ENCODE measurements at places on chromosomes 1 and 21.
A peak's percentile ranks its signal among the peaks of the same experiment; 100 is the strongest.

- no peaks in the 10 kb centered on the region for H3K36me3 ChIP-seq
- H3K4me1 ChIP-seq, result no peaks in the 10 kb centered on the region
- DNase-seq, result no peak
- no peaks in the 10 kb centered on the region for H3K27me3 ChIP-seq
- no peak overlapping the region for H3K27ac ChIP-seq
Observed at GRCh38 chr1:119266386-119266785, 102.2 kb upstream of the HAO2 start.

- H3K4me1 ChIP-seq, result no peaks in the 10 kb centered on the region
- H3K4me3 ChIP-seq, result no peak overlapping the region
- no peak for DNase-seq
- no peaks in the 10 kb centered on the region for H3K27me3 ChIP-seq
Observed at GRCh38 chr1:184771190-184771691, 16.6 kb upstream of the EDEM3 start.

- no peaks in the 10 kb centered on the region for H3K36me3 ChIP-seq
- no peaks in the 10 kb centered on the region for H3K27me3 ChIP-seq
- no peaks in the 10 kb centered on the region for H3K4me1 ChIP-seq
- no peak overlapping the region for H3K27ac ChIP-seq
Observed at GRCh38 chr1:157466011-157466410, 86.3 kb downstream of the FCRL5 start.

GRCh38 chr21:41879190-41879998 lies at the start of gene PRDM15:
Gene PRDM15, minus strand, starts transcription at chr21:41879344. Its CDS starts 18,981 bp downstream, at chr21:41860363.
- peaks cover 10% of the 10 kb centered on the region for H3K4me1 ChIP-seq
- H3K36me3 ChIP-seq, result no peaks in the 10 kb centered on the region
- no peaks in the 10 kb centered on the region for H3K27me3 ChIP-seq
- H3K27ac ChIP-seq, result peak within 1 kb of the TSS; percentile 82

DNA sequence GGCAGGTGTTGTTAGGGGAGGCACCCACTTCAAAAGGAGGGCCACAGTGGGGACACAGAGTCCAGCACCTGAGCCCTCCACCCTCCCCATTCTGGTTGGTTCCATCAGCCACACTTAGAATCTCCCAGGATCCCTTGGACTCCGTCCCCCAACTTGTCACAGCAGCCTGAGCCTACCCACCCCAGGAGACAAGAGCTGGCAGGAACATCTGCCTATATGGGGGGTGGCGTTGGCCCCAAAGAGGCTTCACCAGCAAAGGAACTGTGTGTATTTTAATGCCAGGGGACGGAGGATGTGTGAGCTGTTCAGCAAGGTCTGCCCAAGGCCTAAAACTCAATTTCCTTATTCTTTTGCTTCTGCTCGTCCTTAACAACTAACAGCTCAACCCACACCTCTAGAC lies 86.4 kb upstream of the TMEM51 start:
- peaks cover 28% of the 10 kb centered on the region for H3K36me3 ChIP-seq
- DNase-seq, result no peak
- peaks cover 21% of the 10 kb centered on the region for H3K4me1 ChIP-seq
- no peak overlapping the region for H3K4me3 ChIP-seq
- H3K27me3 ChIP-seq, result no peaks in the 10 kb centered on the region

GRCh38 chr1:168725831-168726230 lies 3.2 kb downstream of the DPT start:
- no peaks in the 10 kb centered on the region for H3K36me3 ChIP-seq
- H3K4me3 ChIP-seq, result no peak overlapping the region
- no peak for DNase-seq
- H3K4me1 ChIP-seq, result no peaks in the 10 kb centered on the region

- no peaks in the 10 kb centered on the region for H3K27me3 ChIP-seq
- H3K4me3 ChIP-seq, result no peak within 1 kb of the TSS
- H3K4me1 ChIP-seq, result peaks cover 4% of the 10 kb centered on the region
- H3K36me3 ChIP-seq, result no peaks in the 10 kb centered on the region
- DNase-seq, result no peak
Observed at GRCh38 chr21:34363733-34364132, at the start of gene KCNE2. Gene KCNE2, plus strand, starts transcription at chr21:34364006. Its CDS starts 6,473 bp downstream, at chr21:34370479.

DNA sequence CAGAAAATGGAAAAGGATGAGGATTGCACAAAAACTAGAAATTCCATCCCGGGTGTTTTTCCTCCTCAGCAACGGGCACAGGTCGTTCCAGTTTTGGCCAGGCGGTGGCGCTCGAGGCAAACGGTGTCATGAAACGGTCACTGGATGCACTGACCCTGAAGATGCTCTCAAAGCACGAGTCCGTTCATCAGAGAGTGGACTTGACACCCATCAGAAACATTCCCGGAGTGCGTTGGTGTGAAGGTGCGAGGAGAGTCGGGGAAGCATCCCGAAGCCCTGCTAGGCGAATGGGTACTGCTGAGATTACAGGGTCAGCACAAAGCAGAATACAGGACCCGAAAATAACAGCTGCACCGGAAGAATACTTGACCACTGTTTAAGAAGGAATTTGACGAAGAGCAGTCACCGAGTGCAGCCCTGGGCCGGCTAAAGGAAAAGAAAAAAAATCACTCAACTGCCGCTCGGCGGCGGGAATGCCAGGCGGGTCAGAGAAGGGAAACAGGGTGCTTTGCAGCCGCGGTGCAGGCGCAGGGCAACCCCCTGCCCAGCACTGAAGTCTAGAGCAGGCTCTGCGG lies 71.7 kb upstream of the ETS2 start:
- no peaks in the 10 kb centered on the region for H3K36me3 ChIP-seq
- peak overlapping the region; percentile 31 for H3K4me3 ChIP-seq
- no peaks in the 10 kb centered on the region for H3K27me3 ChIP-seq
- H3K4me1 ChIP-seq, result no peaks in the 10 kb centered on the region

All from tibial artery (tissue), 4 donors.